A549 treated with DMSO at 1 μM for 4 hours (cell line): ENCODE measurements at places on chromosomes 1 and 21. TPM values are rescaled to one million over a fixed set of nuclear protein-coding genes. Genes with fewer than 3 reads are reported as not detected.

Gene OR2G6
- total RNA-seq: not detected in 5 replicates

Gene MAPKAPK2
- 64.9 to 71.1 TPM (median 68.2 TPM) in 5 replicates for total RNA-seq

Gene CYP4A11
- not detected in 5 replicates for total RNA-seq

Gene CCDC27
- total RNA-seq: not detected in 5 replicates

Gene ARHGAP29
- total RNA-seq: 16.9 to 23.8 TPM (median 20.2 TPM) in 5 replicates

Gene RXRG
- total RNA-seq: not detected in 5 replicates

Gene AMY2A
- not detected in 5 replicates for total RNA-seq

Gene MTARC2
- 9.9 to 12.3 TPM (median 11.5 TPM) in 5 replicates for total RNA-seq

Gene ASCL5
- total RNA-seq: 0.09 to 0.22 TPM (median 0.14 TPM) in 4 of 5 replicates, not detected in the other

Gene APP
- total RNA-seq: 266 to 306 TPM (median 294 TPM) in 5 replicates

Gene EPHA2
- total RNA-seq: 122 to 148 TPM (median 131 TPM) in 5 replicates

Gene RCSD1
- total RNA-seq: 0.06 to 0.09 TPM (median 0.08 TPM) in 4 of 5 replicates, not detected in the other

Gene GNAT2
- total RNA-seq: 0.13 to 0.20 TPM (median 0.18 TPM) in 3 of 5 replicates, not detected in the others

Gene C1QB
- not detected in 5 replicates for total RNA-seq

Gene TNN
- not detected in 5 replicates for total RNA-seq

Gene TRIM67
- 0.17 to 0.28 TPM (median 0.22 TPM) in 5 replicates for total RNA-seq

Gene GPR137B
- total RNA-seq: 13.8 to 19.9 TPM (median 18.6 TPM) in 5 replicates

Gene SH2D2A
- total RNA-seq: 3.9 to 5.1 TPM (median 4.7 TPM) in 5 replicates

Gene MNDA
- total RNA-seq: not detected in 5 replicates

Gene COL16A1
- 4.2 to 7.5 TPM (median 5.3 TPM) in 5 replicates for total RNA-seq

Gene GPR25
- total RNA-seq: 0.11 TPM in 1 of 5 replicates, not detected in the others

Gene IL24
- 0.16 to 0.44 TPM (median 0.40 TPM) in 5 replicates for total RNA-seq

Gene MYBPH
- not detected in 5 replicates for total RNA-seq

Gene ADGRL2
- total RNA-seq: 10.7 to 15.3 TPM (median 14.1 TPM) in 5 replicates

Gene ADAM30
- not detected in 5 replicates for total RNA-seq

Gene PIK3R3
- 0.77 to 1.0 TPM (median 0.89 TPM) in 5 replicates for total RNA-seq

Gene NPR1
- total RNA-seq: 0.95 to 1.3 TPM (median 1.1 TPM) in 5 replicates

Gene POGZ
- 21.4 to 24.5 TPM (median 22.2 TPM) in 5 replicates for total RNA-seq

Gene ZNF124
- 4.2 to 5.9 TPM (median 5.3 TPM) in 5 replicates for total RNA-seq

Gene OPRD1
- 0.03 to 0.06 TPM (median 0.05 TPM) in 5 replicates for total RNA-seq

Gene MPL
- 0.26 TPM in 1 of 5 replicates, not detected in the others for total RNA-seq

Gene UBL4B
- not detected in 5 replicates for total RNA-seq

Gene IGSF21
- not detected in 5 replicates for total RNA-seq

Gene AMPD1
- total RNA-seq: not detected in 5 replicates

Gene IL22RA1
- total RNA-seq: 3.3 to 4.9 TPM (median 4.4 TPM) in 5 replicates

Gene ANGPTL3
- total RNA-seq: not detected in 5 replicates

Gene ADCY10
- total RNA-seq: 0.08 to 0.17 TPM (median 0.12 TPM) in 5 replicates

Gene TPTE
- total RNA-seq: not detected in 5 replicates

Gene SLC1A7
- 0.04 TPM in 1 of 5 replicates, not detected in the others for total RNA-seq
